ENCODE measurements at places on chromosomes 12 and 14. TPM values are rescaled to one million over a fixed set of nuclear protein-coding genes. Genes with fewer than 3 reads are reported as not detected.

SMCO2 gene
- not detected for total RNA-seq

OTOGL gene
- not detected for total RNA-seq

PAH gene
- not detected for total RNA-seq

SCARB1 gene
- 4.0 TPM for total RNA-seq

GZMB gene
- 20.3 TPM for total RNA-seq

NGB gene
- not detected for total RNA-seq

RPL10L gene
- not detected for total RNA-seq

KCNMB4 gene
- total RNA-seq = 1.4 TPM

ANKS1B gene
- not detected for total RNA-seq

TTC9 gene
- 35.5 TPM for total RNA-seq

ART4 gene
- not detected for total RNA-seq

LBHD2 gene
- not detected for total RNA-seq

TAS2R14 gene
- total RNA-seq = 4.8 TPM

Measured in naive thymus-derived CD4-positive, alpha-beta T cell (primary cell).